ENCODE measurements at places on chromosomes 3 and 15.

DNA sequence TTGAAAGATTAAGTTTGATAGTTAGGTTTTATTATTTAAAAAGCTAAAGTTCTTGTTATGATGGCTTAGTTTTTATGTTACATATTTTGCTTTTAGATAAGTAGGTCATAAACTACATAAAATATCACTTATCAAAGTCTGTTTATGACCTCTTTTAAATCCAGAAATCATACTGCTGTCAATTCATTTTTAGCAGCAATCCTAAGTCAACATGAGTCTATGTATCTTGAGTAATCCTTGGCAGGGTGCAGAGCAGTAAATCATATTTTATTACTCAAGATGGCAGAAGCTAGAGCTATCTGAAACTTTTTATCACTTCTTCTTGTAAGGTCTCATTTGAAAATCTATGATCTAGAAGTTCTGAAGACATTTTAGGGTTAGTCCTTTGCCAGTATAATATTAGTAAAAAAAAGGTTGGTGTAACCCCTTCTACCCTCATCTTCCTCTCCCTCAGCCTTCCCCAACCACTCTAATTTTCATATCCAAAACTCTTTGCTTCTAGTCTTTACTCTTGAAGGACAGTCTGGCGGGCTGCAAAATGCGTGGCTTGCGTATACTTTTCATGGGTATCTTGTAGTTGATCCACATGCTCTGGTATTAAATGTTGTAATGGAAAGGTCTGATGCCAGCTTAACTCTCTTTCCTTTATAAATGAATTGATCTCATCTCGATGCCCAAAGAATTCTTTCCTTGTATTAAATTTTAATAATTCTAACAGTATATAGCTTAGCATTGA lies 134.0 kb upstream of the THRB start:
- no peak for DNase-seq

- no peak for DNase-seq
Measured at GRCh38 chr3:188832961-188833721, 338.6 kb upstream of the TPRG1 start.

DNA sequence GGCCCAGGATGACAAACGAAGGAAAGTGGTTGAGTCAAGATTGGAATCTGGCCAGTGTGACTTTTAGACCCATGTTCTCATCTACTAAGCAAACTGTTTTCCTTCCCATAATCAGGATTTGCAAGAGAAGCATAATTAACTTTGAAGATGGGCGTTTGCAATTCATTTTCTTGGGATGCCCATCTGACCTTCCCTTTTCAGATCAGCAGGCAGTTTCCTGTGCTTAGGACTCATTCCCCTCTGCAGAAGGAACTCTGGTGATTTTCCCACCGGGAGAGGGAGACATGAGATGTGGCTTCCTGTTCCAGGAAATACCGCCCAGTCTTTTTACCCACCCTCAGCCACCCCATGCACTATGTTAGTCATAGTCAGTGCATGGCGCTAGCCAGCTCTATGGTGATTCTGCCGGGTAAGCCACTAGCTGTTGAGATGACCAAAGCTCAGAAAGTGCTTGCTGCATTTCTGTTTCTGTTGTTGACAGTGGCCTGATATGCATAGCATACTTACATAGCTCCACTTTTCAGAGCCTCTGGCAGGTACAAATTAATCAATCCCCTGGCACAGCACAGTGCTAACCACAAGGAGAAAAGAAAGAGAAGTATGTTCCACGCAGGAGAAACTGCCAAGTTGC lies 129.4 kb downstream of the VGLL4 start:
- DNase-seq: no peak

- DNase-seq: peak; percentile 14
Measured at GRCh38 chr15:100602823-100603393, 519 bp downstream of the ASB7 start.

DNA sequence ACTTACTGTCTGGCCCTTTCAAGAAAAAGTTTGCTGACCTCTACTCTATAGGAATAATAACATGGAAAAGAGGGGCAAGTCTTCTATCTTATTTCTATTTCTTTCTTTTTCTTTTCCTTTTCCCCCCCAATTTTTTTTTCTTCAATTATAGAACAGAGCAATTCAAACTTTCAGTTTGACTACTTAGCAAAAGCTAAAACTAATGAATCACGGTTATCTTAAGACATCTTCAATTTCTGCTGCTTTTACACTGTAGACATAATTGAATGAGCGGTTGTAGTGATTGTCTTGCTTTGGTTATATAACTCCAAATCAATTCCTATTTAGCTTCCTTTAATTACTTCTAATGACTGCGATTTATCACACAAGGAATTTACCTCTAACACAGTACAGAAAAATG lies 74.3 kb upstream of the P2RY1 start:
- DNase-seq: no peak

DNA sequence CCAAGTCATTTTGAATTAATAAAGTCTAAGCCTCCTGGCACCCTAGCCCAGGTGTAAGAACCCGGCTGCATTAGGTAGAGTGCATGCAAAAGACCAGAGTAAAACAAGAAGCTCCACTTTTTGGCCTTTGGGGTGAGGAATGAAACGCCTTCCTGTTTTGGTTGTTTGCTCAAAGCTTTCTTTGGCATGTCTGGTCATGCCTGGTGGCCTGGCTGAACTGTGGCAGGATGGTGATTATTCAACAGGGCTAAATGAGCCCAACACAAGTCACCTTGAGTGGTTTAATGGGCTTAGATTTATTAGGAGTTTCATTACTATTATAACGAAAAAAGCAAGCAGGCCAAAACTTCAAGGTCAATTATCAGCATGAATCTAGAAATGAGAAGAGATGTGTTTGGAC lies 40.9 kb upstream of the LDHAL6B start:
- no peak for DNase-seq

GRCh38 chr3:111761309-111761795 lies 97.7 kb upstream of the PHLDB2 start:
- DNase-seq: no peak

- DNase-seq: no peak
Measured at GRCh38 chr3:14224895-14225294, 46.3 kb downstream of the LSM3 start.

DNA sequence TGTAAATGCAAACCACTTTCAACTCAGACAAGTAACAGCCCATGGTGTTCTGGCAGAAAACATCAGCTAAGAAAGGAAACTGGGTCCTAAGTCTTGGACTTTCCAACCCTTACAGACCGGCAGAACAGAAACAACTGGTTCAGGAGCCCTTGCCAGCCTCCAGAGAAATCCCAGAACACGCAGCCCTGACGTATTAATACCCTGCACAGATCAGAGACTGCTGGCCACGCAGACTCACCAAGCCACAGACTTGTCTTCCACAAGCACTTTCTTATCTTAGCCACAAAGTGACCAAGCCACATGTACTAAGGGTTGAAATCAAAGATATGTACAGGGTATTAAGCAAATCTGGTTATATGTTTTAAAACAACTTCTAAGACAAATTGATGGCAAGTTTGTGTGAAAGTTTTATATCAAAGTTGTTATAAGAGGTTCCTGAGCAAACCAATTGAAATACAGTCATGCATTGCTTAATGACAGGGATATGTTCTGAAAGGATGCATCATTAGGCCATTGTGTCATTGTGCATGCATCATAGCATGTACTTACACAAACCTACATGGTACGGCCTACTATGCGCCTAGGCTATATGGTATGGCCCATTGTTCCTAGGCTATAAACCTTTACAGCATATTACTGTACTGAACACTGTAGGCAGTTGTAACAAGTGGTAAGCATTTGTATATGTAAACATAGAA lies 36.8 kb downstream of the BTD start:
- DNase-seq: no peak

DNA sequence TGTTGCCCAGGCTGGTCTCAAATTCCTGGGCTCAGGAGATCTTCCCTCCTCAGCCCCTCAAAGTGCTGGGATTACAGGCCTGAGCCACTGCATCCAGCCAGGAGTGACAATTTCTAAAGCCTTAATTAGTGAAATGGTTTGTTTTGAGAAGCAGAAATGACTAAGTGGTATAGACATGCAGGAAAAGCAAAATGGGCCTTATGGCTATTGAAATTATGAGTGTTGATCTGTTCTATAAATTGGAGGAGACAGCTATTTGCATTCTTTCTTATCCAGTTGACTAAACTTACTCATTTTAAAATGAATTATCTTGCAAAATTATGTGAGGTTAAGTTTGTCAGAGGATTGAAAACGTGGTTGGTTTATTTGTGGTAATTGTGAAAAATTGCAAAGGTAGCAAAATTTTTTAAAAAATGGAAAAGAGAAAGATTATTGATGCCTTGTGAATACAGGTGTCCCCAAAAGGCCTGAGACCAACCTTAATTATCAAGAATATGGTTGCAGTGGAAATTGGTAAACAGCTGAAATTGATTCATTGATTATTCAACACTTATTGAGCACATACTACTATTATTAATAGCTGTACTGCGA lies 7.9 kb downstream of the RAP2B start:
- no peak for DNase-seq

DNA sequence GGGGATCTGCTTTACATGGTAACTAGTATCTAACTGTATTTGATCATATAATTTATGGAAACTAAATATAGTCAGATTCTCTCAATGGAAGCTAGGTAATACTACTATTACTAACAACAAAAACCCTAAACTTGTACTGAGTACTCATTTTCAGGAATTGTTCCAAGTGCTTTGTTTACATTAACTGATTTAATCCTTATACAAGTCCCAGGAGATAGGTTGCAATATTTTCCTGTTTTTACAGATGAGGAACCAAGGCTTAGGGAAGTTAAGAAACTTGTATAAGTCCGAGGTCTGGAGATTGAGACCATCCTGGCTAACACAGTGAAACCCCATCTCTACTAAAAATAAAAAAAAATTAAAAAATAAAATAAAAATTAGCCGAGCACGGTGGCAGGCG lies 7.5 kb upstream of the MTHFS start:
- DNase-seq: no peak

- DNase-seq: no peak
Measured at GRCh38 chr3:174436367-174436766, 422.8 kb upstream of the NAALADL2 start.

GRCh38 chr3:60086811-60087210 lies 1037.0 kb upstream of the CFAP20DC start:
- DNase-seq: no peak

DNA sequence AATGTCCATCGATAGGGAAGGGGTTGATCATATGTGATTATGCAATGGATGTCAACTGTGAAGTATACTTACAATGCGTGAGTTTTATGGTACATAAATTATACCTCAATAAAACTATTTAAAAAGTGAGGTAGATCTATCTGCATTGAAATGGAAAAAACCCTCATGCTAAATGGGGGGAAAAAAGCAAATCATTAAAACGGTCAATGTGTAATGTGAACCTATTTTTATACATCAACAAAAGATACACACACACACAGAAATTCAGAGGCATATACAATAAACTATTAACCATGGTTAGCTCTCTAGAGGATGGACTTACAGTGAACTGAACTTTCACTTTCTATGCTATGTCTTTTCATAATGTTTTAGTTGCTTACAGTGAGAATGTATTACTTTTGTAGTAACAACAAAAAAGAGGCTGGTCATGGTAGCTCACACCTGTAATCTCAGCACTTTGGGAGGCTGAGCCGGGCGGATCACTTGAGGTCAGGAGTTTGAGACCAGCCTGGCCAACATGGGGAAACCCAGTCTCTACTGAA lies 23.1 kb downstream of the STIMATE start:
- no peak for DNase-seq

GRCh38 chr15:99275061-99275460 lies 23.8 kb downstream of the LRRC28 start:
- DNase-seq: no peak

DNA sequence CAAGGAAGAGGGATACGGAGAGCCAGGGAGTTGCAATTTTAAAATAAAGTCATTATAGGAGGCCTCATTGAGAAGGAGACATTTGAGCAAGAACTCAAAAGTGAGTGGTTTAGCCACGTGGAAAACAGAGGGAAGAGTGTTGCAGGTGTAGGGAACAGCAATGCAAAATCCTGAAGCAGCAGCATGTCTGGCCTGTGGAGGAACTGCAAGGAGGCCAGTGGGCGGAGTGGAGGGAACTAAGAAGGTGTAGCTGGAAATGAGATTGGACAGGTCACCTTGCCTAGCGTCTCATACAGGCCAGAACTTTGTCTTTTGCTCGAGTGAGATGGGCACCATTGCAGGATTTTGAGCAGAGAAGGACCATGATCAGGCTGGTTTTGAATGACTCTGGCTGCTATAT lies 34.9 kb downstream of the SAXO2 start:
- DNase-seq: no peak

DNA sequence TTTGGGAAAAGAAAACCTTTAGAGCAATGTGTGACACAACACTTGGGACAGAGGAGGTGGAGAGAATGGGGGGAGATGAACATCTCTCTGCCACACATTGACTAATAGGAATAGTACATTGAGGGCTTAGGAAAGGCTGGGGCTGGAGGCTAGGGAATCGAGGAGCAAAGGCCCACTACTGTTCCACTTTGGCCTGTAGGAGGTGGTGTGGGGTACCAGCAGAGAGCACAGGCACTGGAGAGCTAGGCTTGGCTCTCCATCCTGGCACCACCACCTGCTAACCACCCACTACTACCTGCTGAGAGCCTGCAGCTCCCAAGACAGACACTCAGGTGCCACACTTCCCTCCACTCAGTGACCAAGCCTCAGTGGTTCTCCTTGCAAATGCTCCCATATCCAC lies 19.4 kb downstream of the CCDC32 start:
- DNase-seq: no peak

DNA sequence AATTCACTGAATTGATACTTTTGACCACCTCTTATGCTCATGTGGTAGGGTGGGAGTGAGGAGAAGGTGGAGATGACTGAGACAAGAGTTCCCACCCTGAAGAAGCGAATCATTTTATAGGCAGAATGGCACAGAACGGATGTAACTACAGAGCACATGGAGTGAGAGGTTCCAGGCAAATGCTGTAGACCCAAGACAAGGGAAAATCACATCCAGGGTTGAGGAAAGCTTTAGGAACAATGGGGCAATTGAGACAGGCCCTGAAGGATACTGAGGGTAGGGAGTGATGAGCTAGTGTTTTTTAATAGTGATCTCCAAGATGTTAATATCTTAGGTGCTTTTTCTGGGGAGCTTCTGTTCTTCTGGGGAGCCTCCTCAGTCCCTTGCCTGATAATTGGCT lies 8.1 kb downstream of the PCCB start:
- DNase-seq: no peak
